NCI-H524 (cell line): ENCODE measurements at places on chromosomes 5 and 9.

- DNase-seq = no peak
Measured at GRCh38 chr9:97766092-97766491, 69.0 kb upstream of the XPA start.

GRCh38 chr5:66708368-66708767, 112.2 kb downstream of the MAST4 start:
- no peak for DNase-seq

DNA sequence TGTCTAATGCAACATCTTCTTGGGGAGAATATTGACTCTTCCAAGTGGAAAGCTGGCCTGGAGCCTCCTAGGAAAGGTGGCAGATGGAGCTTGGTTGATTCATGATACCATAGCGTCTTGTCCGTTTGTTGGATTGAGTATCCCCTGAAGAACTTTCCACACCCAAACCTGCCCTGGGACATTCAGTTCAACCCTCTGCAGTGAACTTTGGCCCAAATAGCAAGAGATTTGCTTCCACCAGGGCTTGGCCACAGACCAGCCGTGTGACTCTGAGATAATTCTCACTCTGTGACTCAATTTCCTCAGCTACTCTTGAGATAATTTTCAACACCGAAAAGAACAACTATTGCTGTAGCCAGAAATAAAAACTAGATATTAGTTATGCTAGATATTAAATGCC, 108.0 kb upstream of the RAD23B start:
- DNase-seq = no peak

- DNase-seq = peak; percentile 27
Measured at GRCh38 chr9:110027671-110028081, 180.3 kb downstream of the C9orf152 start.

- peak; percentile 88 for DNase-seq
Measured at GRCh38 chr5:88729084-88729828, 153.7 kb downstream of the MEF2C start.

DNA sequence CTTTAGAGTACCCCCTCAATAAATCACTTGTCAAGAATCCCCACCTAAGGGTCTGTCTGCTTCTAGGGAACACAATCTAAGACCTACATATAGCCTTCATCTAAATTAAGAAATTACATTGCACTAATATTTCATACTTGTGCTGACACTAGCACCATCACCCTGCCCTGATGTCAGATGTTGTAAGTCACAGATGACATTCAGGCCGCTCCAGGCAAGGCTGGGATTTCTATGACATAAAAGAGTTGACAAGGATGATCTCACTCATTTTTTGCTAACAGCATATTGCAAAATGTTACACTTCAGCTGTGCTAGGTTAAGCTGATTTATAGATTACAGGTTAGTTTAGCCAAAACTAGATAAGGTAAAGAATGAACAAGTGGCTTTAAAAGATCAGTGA, 372.5 kb upstream of the GRIA1 start:
- no peak for DNase-seq

DNA sequence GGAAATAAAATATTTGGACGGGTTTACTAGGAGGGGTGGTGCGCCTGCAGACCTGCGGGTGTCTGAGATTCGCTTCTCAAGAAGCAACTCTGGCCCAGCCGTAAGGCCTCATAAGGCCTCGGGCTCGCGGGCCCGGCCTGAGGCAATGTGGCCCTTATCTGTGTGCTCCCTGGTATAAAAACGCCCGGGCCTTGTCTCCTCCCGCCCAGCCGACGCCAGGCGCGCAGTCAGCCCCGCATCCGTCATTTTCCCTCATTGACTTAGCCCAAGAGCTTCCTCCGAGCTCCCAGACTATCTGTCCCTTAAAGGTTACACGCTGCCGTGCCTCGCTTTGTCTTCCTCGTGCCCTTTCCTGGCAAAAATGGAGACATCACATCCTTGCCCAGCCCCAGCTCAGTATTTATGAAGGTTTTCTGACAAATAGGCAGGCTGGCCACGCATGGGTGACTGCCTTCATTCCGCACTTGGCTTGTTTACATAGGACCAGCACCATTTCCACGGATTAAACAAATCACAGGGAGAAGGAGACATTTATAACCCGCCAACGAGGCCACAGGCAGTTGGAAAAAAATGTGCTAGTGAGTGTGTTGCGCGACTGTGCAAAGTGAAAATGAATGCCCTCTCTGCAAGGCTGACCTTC, 74.5 kb upstream of the TBCA start:
- no peak for DNase-seq

DNA sequence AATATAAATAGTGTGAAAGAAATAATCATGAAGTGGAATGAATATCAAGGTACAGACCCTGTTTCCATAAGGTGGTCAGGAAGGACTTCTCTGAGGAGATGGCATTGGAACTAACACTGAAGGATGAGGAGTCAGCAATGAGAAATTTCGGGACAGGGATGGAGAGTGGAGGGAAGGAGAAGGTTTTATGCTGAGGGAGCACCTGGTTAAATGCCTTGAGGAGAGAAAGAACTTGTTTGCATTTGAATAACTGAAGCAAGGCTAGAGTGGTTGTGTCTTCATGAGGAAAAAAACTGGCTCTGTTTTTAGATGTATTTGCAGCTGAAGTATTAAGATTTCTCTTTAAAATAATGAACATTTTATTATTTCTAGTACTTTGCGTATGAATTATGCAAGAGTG, 180.8 kb downstream of the TRPM3 start:
- no peak for DNase-seq

GRCh38 chr9:83151627-83152137, 88.7 kb upstream of the RASEF start:
- no peak for DNase-seq

DNA sequence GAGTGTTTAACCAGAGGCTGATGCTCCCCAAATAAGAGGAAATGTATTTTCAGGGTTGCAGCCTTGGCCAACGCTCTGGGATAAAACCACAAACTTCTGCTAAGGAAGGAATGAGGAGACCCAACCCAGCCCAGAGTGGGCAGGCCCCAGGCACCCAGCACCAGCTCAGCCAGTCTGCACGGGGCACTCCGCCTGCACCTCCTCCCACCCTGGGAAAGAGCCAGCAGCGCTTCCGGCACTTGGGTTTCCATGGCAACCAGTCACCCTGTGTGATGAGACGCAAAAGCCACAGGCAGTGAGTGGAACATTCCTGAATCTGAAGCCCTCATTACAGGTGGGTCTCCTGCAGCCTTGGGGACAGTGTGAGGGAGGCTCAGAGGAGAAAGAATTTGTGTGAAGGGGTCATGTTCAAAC, 85.2 kb upstream of the ZBTB43 start:
- peak; percentile 85 for DNase-seq

DNA sequence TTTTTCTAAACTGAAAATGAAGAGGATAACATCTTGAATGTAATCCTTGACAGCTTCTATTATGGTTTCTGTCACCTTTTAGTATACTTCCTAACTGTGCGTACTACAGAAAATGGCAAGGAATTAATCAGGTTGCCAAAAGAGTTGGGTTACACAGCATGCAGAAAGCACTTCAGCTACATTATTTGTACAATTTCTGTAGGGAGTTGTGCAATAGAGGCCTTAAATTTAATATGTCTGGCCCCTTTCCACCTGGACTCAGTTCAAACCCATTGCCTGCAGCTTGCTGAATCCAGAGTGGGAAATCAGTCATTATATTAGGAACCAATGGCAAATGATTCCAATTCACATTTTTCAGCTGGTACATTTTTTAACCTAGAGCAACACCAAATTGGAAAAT, 549.7 kb downstream of the CSNK1G3 start:
- no peak for DNase-seq
